ENCODE measurements at places on chromosomes 6 and 20.

GRCh38 chr20:63627751-63628245 lies 897 bp upstream of the GMEB2 start:
- DNase-seq = no peak

DNA sequence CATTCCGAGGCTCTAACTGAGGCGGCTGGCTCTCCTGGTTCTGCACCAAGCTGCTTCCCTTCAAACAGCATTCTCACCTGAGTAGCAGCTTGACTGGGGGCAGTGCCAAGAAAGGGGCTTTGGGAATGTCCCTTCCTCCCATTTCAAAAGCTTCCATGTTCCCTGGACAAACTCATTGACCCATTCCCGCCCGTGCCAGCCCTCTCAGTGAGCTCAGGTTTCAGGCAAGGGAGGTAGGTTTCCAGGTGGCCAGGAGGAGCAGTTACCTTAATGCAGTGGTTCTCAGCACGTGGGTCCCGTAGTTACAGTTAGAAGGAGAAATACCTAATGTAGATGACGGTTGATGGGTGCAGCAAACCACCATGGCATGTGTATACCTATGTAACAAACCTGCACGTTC lies 135.2 kb downstream of the ELOVL4 start:
- no peak for DNase-seq

- no peak for DNase-seq
These were observed 5.6 kb downstream of the CD93 start for GRCh38 chr20:23080521-23080920.

GRCh38 chr6:36116943-36117342 lies 13.4 kb upstream of the MAPK13 start:
- DNase-seq = no peak

DNA sequence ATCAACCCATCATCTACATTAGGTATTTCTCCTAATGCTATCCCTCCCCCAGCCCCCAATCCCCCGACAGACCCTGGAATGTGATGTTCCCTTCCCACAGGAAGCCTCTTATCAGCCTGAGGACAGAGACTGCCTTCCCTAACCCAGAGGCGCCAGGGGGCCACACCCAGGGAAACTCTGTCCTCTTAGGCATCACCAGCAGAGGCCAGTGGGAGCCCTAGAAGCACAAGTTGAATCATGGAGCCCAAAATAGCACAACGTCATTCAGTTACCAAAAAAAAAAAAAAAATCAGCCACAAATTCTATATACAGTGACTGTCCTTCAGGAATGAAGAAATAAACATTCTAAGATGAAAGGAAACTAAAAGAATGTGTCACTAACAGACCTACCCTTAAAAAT lies 625.7 kb downstream of the TFAP2A start:
- DNase-seq = no peak

GRCh38 chr6:26197933-26198721 lies 110.9 kb downstream of the HFE start:
- no peak for DNase-seq

DNA sequence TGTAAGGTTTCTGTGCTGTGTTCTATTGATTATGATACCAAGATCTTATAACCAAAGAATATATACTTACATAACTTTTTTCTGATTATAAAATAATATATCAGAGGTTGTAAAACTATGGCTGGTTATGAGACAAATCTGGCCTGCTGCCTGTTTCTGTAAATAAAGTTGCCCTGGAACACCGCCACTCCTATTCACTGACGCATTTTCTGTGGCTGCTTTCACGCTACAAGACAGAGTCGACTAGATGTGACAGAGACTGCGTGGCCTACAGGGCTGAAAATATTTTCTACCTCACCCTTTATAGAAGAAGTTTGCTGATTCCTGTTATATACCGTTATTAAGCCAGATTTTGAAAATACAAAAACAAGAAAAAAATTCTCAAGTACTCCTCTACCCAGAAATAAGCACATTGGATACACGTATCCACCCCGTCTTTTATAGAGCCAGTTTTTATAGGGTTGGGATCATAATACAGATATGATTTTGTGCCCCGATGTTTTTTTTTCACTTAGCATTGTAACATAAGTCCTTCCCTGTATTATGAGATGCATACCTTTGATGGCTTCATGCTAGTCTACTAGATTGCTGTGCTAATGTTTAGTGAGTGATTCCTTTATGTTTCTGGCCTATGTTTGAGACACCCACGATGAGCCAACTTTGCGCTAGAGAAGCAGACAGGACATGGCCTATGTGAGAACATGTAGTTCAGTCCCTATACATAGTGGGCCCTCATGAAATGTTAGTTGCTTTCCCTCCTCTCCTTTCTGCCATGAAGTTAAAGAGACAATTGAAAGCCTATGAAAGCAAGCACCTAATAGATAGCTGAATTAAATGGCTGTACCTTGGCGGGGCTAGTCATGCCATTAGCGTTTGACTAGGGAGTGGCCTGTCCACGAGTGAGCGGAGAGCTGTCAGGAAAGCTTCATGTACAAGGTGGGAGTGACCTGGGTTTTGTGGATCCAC lies 98.1 kb upstream of the KCNK16 start:
- DNase-seq = no peak

GRCh38 chr20:23132293-23132929 lies 46.3 kb upstream of the CD93 start:
- no peak for DNase-seq

DNA sequence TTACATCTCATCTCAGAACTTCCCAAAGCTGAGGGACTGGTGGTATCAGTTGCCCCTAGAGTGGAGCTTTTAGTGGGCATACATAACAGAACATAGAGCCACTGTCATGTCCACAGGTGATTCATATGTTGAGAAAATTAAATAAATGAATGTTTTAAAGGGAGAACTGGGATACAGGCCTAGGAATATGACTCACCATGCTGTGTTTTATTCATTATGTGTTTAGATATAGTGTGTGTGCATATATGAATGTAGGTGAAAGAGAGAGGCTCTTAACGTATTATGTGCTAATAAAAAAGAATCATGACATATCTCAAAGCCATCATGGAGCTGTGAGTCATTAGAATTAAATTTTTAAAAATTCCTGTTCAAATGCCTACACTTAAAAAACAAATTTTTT lies 332.2 kb upstream of the RSPO3 start:
- no peak for DNase-seq

DNA sequence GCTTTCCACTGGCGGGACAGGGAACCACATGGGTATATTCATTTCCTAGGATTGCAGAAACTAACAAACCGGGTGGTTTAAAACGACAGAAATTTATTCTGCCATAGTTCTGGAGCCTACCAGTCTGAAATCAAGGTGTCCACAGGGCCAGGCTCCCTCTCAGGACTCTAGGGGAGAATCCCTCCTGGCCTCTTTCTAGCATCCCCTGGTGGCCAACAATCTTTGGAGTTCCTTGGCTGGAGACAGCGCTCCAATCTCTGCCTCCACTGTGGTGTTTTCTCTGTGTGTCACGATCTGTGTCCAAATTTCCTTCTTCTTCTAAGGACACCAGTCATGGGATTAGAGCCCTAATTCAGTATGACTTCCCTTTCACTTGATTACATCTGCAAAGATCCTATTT lies 95.0 kb downstream of the SCML4 start:
- DNase-seq = no peak

GRCh38 chr6:110439356-110439755 lies 24.0 kb upstream of the DDO start:
- no peak for DNase-seq

DNA sequence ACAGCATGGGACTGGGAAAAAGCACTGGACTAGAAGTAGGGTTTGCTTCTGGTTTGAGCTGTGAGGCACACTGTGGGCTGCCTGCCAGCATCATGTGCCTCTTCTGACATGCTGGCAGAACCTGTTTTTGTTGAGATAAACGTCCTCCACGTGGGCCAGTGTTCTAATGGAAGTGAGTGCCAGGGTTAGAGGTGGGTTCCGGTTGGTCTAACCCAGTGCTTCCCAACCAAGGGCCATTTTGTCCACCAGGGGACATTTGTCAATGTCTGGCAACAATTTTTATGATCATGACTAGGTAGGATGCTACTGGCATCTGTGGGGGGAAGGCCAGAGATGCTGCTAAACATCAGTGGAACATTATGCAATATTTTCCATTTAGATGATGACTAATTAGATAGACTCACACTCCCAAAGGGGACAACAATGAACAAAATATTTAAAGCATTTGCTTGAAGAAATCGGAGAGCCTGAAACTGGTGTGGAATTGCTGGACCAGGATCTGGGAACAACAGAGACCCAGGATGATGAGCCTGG lies 7.8 kb upstream of the APMAP start:
- no peak for DNase-seq

DNA sequence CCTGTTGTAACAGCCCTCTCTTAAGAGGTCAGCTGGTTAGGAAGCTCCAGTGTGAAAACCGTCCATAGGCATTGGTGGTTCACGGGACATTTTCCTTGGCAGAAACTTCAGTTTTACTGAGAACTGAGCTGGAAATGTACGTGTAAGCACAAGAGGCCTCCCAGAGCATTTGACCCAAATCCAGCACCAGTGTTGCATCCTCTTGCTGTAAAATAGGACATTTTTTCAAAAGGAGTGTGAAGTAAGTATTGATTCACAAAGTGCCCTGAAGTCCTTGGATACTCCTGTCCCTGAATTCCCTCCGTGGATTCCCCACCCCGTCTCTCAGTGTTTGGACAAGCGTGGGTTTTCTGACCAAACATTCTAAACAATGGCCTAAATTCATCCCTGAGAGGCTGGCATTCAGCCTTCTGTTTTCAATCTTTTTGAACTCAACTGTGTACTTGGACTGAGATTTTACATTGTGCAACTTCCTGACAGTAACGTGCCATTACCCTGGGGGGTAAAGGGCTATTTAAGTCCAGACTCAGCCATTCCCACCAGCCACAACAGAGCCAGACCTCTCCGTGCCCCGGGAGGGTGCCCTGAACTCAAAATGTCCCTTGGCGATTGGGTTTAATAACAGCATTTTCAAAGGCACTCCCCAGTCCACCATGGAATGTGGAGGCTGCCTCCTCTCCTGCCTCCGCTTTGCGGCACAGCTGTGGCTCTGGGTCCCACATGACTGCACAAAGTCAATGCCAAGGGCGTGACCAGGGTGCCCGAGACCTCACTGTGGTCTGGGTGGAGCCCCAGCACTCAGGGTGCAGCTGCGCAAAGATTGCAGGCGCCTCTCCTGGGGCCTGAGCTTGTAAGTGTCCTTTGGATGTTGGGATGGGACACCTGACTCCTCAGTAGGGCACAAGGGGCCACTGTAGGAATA lies 92.7 kb upstream of the AFDN start:
- no peak for DNase-seq

All from effector memory CD4-positive, alpha-beta T cell (primary cell).